Stimulated activated naive CD8-positive, alpha-beta T cell treated with anti-CD3 and anti-CD28 coated beads, Interleukin-15, amount 100 ng/mL, for 72 hours (primary cell): ENCODE measurements at places on chromosomes 2 and 18.

GRCh38 chr2:241974851-241975592, 105.5 kb downstream of the RTP5 start:
- DNase-seq = no peak

DNA sequence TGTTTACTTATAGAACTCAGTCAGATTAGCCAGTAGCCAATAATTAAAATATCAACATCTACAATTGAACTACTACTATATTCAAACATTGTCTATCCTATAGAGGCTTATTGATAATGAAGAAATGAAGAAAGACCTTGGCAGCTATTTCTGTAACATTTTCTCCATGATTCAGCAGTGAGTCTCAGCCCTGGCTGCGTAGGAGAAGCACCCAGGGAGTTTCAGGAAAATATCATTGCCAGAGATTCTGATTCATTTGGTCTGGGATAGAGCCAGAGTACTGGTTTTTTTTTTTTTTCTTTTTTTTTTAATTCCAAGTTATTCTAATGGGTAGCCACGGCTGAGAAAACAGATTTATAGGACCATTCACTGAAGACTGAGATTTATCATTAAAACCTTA, 404.8 kb downstream of the TXNL1 start:
- DNase-seq = no peak

- DNase-seq = no peak
These were observed 27.2 kb upstream of the PAIP2B start for GRCh38 chr2:71254078-71254477.

GRCh38 chr2:179140571-179140970, 90.6 kb upstream of the CCDC141 start:
- DNase-seq = no peak
